Activated CD8-positive, alpha-beta memory T cell treated with anti-CD3 and anti-CD28 coated beads for 48 hours (primary cell): ENCODE measurements at places on chromosomes 11 and 22.

- DNase-seq: no peak
Measured at GRCh38 chr22:44577391-44578109, 79.5 kb upstream of the RTL6 start.

DNA sequence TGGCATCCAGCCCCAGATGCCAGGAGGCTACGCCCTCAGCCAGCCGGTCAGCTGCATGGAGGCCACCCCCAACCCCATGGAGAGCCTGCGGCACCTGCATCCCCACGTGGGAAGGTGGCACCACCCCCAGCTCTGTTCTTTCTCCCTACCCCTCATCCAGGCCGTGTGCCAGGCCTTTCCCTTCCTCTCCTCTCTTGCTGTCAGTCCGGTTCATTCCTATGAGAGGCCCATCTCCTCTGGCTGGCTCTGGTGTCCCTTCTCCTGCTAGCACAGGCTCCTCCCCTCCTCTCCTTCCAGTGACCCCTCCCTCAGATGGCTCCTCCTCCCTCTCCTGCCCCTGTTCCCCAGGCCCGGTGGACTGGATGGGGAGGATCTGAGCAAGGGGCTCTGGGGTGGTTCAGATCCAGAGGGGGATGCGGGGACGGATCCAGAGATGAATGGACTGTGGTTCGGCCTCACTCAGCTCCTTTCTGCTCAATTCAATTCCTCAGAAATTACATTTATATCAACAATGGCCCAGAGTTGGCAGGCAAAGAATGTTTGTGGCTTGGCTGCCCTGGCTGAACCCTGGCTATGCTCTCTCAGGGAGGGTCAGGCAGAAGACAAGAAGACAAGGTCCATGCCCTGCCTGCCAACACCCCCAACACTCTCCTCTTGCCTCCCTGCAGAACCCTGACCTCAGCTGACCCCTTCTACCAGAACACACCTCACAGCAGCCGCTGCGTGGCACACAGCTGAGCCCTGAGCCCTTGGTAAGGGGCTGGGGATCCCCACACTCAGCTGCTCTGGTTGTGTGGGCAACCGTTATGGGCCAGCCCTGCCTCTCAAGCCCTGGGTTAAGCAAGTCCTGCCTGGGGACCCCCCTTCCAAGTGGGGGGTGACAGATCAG, 18.5 kb upstream of the LRRC10B start:
- DNase-seq: no peak

GRCh38 chr11:10751581-10751940, 515 bp downstream of the CTR9 start:
- DNase-seq: no peak

DNA sequence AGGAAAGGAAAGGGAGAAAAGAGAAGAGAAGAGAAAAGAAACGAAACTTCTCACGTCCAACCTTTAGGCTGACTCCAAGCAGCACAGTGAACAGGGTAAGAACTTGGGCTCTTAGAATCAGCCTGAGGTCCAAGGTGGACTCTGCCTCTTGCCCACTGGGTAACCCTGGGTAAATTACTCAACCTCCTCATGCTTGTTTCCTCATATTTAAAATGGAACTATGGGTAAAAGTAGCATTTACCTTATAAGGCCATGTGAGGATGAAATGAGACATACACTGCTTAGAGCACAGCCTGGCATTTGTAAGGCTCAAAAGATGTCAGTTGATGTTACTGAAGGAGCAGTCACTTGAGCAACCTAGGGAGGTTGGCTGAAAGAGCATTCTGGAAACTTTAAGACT, 107.9 kb downstream of the C11orf58 start:
- DNase-seq: no peak
